ENCODE measurements at places on chromosomes 1 and 21.

- DNase-seq = no peak
Measured at GRCh38 chr1:8533124-8533523, 215.2 kb downstream of the SLC45A1 start.

DNA sequence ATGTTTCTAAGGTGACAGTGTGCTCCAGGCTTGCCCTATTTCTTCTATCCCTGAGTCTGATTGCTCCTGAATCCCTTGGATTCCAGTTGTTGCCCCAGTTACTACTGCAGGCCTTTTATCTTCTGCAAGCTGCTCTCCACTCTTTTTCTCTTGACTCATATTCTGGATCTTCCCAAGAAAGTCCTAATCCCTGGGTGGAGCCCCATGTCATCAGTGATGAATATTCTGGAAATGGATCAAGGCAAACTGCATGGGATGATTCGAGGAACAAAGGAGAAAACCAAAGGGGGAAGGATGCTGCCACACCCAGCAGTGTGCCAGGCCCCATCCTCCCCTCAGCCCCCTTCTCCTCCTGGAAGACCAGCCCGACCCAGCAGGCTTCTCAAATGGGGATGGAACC, 63.3 kb upstream of the ATP2B4 start:
- no peak for DNase-seq

DNA sequence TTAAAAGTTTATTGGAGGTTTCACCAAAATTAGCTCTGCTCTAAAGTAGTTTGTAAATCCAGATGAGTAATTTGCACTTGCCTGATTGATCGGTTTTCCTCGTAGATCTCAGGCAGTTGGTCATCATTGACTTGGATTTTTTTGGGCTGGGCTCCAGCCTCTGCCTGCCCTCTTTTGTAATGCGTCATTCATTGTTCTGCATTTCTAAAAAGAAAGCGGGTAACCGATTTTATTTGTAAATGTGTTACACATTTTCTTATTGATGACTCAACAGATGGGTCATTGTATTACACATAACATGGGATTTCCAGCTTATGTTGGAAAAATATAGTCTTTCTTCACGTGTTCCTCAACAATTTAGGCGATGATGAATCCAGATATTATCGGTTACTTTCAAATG, 5.5 kb downstream of the ETS2 start:
- no peak for DNase-seq

- DNase-seq = peak; percentile 65
Measured at GRCh38 chr1:214331827-214332423, 51.0 kb downstream of the SMYD2 start.

- no peak for DNase-seq
Measured at GRCh38 chr1:206555473-206555935, 48.2 kb downstream of the RASSF5 start.

DNA sequence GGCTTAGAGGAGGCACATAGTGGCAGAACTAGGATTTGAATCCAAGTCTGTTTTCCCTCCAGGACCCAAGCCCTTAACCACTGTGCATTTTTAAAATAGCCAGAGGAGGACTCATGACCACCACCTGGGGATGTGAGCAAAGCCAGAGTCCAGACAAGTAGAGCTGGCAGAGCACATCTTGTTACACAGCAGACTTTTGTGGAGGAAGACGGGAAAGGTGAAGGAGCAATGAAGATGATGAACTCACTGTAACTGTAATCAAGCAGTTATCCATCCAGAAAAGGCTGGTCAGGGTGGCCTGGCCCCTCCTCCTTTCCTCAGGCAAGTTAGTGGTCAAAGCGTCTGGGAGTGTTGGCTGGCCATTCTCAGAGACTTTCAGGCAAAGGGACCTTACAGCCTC, 50.9 kb downstream of the SLC44A3 start:
- DNase-seq = no peak

- DNase-seq = no peak
Measured at GRCh38 chr21:46038871-46039397, 57.4 kb downstream of the COL6A1 start.

GRCh38 chr1:244353551-244354091, 98.1 kb downstream of the ADSS2 start:
- DNase-seq = no peak

- no peak for DNase-seq
Measured at GRCh38 chr1:151935154-151935553, 25.8 kb upstream of the THEM4 start.

DNA sequence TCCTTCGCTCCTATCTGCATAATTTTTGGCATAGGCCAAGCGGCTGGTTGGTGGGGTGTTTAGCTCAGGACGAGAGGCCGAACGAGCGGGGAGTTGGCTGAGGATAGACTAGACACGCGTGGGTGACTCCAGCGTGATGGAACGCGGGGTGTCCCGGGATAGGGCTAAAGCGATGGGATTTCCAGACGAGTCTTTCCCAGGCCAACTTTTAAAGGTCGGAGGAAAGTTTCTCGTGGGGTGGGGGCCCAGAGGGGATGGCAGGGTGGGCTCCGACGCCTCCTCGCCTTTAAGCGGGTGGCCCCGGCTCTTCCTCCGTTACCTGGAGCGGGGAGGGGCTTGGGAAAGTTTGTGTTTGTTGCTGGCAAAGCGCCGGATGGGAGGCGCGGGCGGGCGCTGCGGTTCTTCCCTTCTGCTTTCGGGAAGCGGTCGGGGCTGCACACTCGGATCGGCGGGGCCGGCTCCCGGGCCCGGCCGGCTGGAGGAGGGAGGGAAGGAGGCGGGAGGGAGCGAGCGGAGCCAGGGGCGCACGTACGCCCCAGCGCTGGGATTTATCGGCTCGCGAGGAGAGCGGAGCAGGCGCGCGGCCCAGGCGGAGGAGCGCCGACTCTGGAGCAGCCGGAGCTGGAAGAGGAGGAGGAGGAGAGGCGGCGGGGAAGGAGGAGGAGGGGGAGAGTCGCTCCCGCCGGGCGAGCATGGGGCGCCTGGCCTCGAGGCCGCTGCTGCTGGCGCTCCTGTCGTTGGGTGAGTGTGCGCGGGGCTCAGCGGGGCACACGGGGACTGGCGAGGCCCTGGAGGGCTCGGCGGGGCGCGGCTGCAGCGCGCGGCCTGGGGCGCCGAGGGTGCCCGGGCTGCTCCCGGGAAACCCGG, at the start of gene PTGFRN:
TSS of gene PTGFRN (plus strand) at position 405 of the 867 bp plus-strand sequence. CDS start at position 693, 288 bp downstream.
- DNase-seq = peak; percentile 67

GRCh38 chr1:8276932-8277331, 41.0 kb upstream of the SLC45A1 start:
- DNase-seq = no peak

GRCh38 chr1:202807451-202807925, 733 bp downstream of the KDM5B start:
- DNase-seq = peak; percentile 15

DNA sequence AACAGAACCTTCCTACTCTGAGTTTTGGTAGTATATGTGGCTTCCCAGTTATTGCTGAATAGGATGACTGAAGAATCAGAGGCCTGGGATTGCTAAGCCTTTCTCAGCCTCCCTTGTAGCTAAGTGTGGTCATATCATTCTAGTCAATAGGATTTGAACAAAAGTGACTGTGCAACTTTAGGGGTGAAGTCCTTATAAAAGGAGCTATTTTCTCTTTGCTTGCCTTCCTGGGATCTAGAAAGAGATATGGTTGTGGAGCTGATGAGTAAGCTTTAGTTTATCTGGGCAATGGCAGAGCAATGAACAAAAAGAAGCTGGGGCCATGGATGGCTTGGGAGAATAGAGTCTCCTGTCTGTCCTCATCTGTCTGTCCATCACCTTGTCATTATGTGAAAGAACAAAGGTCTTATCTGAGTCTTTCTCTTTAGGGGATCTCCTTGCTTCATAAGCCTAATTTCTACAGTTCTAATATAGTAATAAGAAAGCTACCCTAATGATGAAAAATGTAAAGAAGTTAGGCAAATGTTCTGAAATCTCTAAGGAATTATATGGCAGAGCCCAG, 91.5 kb downstream of the TENT5C start:
- no peak for DNase-seq

GRCh38 chr1:170415710-170416372, 116.1 kb upstream of the GORAB start:
- DNase-seq = no peak

DNA sequence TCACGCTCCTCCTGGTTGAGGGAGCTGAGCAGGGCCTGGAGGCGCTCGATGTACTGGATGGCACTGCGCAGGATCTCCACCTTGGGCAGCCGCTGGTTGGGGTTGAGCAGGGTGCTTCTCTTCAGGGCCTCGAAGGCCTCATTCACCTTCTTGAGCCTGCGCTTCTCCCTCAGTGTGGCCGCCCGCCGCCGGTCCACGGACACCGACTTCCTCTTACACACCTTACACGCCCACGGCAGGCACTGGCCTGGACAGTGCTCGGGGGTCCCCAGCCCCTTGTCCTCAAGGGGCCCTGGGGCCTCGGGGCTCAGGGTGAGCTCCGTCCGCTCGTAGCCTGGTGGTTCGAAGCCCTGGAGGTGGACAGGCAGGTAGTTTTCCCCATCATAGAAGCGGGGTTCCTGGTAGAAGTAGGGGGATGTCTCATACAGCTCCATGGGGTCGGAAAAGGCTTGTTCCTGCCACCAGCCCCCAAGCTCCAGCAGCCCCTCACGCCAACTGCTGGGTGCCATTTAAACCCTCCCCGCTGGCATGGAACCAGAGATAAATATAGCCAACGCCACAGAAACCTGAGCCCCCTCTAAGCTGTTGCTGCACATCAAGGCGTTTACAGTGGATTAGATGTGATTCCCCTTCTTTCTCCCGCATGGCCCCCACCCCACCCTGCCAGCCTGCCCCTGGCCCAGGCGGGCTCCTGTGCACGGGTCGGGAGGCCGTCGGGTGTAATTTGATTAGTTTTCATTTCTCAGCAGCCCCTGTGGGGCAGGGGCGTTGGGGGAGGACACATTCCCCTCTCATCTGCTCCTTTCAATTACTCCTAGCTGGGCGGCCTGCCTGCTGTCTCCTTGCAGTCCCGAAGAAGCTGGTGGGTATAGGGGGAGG, at the start of gene MYOG:
TSS of gene MYOG (minus strand) at position 485 of the 879 bp plus-strand sequence. CDS start at position 434, 51 bp downstream.
- no peak for DNase-seq
